ENCODE measurements at places on chromosomes 12 and 14.

GRCh38 chr12:117187421-117187820, 2.8 kb downstream of the FBXO21 start:
- DNase-seq: no peak

GRCh38 chr12:98438656-98439230, 76.6 kb upstream of the TMPO start:
- DNase-seq: no peak

DNA sequence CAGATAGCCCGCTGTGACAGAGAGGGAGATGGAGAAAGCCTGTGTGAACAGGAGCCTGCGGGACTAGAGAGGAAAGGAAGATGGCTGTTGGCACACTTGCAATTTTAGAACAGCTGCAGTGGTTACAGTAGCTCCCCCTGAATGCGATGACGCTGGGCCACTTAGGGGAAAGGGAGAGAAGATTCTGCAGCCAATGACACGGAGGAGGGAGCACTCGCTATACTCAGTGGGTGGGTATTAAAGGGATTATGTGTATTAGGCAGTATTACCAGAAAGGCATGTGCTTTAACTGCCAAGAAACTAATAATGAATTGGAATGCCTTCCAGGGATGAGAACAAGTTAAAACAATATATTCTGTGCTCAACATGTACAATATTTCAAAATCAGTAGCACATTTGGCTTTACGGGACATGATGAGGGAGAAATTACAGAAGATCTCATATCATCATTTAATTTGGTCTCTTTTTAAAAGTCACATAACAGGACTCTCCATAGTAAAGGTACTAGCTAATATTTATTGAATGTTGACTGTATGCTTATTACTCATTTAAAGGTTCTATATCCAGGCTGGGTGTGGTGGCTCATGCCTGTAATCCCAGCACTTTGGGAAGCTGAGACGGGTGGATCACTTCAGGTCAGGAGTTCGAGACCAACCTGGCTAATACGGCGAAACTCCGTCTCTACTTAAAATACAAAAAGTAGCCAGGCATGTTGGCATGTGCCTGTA, 35.9 kb upstream of the FOS start:
- no peak for DNase-seq

GRCh38 chr12:103456006-103456405, 39.8 kb downstream of the C12orf42 start:
- no peak for DNase-seq

GRCh38 chr12:105554856-105555255, 224.4 kb downstream of the C12orf75 start:
- no peak for DNase-seq

GRCh38 chr12:124864326-124864752, 675 bp upstream of the SCARB1 start:
- no peak for DNase-seq

GRCh38 chr12:130076752-130077151, 85.5 kb upstream of the FZD10 start:
- DNase-seq: no peak

DNA sequence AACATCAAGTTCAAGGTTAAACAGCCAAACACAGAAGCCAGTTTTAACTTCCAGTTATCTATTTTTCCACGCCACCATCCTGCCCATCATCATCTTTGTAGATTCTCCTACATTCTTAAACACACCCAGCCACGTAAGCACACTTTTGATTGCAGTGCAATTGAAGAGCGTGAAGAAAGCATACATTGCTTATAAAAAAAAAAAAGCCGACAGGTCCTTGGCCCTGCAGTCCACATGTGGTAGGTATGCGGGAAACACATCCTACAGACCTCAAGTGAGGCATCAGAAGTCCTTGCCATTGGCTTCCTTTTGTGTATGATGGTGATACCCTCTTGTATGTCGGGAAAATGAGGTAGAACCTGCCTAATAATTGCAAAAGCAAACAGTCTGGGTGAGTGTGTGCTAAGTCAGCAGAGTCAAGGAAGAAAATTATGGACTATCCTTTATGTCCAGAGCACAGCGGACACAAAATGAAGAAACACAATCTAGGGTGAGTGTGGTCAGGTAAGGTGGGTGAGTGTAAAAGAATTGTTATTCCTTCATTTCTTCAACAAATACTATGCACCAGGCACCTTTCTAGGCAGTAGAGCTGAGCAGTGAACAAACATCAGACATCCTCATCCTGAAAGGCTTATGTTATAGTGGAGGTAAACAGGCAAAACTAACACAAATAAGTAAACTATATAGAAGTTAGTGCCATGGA, 51.5 kb downstream of the EID3 start:
- DNase-seq: peak; percentile 10
